ENCODE measurements at places on chromosomes 6 and 20.

DNA sequence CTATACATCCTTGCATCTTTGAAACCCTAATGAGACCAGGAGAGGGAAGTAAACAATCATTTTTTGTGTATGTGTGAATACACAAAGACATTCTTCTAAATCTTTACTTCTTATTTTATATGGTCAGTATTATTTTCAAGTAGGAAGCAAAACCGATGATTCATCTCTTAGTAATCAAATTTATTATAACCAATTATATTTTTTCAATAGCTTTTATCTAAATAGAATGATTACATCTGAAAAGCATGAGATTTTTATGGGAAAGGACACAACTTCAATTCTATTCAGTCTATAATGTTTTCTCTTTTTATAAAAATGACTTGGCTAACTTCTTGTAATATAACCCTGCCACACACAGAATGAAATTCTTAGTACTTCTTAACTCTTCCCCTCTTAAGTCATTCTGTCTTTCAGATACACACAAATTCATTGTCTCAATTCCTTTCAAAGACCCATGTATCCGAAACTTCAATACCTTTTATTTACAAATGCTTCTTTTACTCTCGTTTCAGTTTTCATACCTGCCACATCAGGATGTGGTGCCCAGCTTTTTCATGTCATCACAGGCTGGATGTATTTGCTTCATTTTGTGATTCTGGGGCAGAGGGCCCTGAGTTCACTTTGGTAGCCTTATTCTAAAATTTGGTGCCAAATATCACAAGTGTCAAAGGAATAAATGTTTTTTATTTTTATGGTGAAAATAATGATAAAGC is 227.0 kb downstream of the PHF3 start:
- no peak for DNase-seq

GRCh38 chr6:162538643-162539064 is 188.9 kb downstream of the PRKN start:
- peak; percentile 70 for DNase-seq

DNA sequence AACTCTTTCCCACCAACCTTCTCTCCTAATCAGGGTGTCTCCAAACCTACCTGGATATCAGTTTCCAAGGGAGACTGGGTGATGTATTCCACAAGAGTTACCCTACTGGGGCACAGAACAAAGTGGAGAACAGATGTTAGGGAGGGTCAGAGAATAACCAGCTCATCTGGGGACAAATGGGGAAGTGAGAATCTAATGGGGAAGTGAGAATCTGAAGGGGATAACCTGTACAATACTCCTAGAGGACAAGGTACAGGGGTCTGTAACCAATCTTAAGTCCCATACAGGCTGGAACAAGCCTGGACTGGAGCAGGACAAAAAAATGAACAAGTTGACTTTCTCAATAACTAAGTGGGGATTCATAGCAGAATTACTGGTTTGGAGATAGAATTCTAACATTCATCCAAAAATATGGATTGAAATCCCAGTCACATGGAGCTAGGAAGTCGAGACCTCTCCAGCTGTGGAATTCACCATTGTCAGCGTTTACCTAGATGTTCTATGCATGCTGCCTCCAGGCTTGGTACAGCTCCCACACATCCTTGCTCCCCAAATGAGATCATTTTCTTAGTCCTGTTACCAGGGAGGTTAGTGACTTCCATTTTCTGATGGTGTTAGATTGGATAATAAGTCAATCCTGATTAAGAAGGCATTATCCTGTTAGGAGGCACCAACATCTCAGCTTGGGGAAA is 214.8 kb upstream of the MOCS1 start:
- no peak for DNase-seq

DNA sequence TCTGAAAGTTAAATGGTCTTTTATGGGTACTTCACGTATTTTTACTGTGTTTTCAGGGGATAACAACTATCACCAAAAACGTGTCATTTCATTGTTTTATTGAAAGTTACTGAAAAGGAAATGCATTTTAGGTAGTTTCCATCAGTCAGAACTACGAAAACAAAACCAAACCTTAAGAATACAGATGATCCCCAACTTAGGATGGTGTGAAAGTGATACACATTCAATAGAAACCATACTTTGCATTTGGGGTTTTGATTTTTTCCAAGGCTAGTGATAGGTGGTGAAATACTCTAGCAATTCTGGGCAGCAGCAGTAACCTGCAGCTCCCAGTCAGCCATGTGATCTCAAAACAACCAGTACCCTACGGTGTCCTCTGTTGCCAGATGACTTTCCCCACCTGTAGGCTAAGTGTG is 25.9 kb upstream of the EFHC1 start:
- DNase-seq: no peak

- DNase-seq: no peak
Observed at GRCh38 chr6:102309700-102310099, 916.2 kb downstream of the GRIK2 start.

- DNase-seq: no peak
Observed at GRCh38 chr20:38067717-38068365, 34.3 kb downstream of the RPRD1B start.

GRCh38 chr20:14193443-14193842 is 144.0 kb downstream of the FLRT3 start:
- no peak for DNase-seq

DNA sequence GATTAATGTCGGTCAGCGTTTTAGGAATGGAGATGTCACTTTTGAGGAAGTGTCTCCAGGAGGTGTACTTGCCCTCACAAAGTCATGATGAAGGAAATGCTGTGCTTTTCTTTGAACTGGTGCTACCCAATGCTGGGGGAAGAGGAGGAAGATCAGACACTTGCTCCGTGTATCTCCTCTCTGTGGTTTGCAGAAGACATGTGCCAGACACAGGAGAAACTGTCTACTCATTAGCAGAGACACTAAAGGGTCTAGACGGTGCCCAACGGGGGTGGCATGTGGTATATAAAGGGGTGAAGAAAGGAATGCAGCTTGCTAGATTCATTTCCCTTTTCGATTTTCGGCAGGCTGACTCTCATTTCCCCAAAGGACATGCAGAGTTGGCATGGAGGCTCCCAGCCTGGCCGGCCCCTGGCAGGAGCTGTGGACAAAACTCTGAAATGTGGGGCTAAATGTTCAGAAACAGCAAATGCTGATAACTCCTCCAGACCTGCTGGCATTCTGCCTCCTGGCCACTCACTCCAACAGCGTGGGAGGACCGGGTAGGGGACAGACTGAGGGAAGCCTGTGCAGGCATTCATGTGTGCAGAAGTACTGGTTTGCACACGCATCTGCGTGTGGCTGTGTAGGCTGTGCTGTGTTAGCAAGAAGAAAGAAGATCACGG is 59.6 kb upstream of the QKI start:
- DNase-seq: no peak

DNA sequence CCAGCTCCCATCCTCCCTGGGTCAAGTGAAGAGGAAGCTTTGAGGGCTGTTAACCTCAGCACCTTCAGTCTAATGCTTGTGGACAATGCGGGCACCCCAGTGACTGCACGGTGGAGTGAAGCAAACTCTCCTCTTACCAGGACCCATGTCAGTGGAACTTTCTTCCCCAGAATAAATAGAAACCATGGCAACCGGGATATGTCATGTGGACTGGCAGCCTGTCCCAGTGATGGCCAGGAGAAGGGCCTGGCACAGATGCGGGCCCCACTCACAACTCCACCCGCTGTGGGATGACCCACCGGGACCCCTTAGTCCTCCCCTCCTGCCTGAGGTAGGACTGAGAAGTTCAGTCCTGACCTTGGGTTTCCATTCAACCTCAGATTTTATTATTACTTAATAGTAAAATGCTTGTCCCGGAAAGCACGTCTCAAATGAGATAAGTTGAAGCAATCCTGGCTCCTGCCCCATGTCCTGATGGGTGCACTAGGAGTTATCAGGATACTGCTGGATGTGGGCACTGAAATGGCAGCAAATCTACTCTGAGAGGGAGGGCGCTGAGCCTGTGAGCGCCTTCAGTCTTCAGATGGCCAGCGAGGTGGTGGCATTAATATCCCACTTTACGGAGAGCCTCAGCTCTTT is 23.5 kb downstream of the TOX2 start:
- no peak for DNase-seq

DNA sequence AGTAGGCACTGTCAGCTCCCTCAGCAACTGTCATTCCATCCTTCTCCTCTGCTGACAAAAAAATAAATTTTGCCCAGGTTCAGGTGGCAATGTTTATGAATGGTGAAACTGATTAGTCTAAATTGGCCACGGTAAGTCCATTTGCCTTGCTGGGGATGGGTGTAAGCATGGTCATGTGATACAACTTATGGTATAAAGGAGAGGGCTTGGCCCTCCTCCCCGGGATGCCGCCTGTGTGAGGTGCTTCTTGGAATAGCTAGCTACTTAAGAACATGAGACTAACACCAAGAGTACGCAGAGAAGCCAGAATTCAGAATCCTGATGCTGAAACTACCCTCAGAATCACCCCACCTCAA is 94.4 kb upstream of the MAP7 start:
- no peak for DNase-seq

GRCh38 chr6:129845696-129846095 is 15.4 kb downstream of the TMEM244 start:
- no peak for DNase-seq

DNA sequence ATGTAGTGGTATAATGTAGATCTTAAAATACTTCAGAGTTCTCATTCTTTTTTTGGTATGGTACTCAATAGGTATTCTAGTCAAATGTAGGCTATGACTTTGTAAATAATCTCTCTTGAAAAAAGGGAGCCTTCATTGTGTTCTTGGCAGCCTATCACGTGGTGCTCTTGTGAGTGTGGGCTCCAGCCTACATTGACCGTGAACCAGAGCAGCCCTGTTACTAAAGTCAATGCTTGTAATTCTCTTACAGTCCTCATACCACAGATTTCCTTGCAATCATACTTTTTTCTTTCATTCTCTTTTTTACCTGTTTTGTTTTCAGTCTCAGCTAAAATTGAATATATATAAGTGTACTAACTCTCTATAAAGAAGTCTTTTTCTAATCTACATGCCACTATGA is 31.1 kb downstream of the ARID1B start:
- DNase-seq: no peak

DNA sequence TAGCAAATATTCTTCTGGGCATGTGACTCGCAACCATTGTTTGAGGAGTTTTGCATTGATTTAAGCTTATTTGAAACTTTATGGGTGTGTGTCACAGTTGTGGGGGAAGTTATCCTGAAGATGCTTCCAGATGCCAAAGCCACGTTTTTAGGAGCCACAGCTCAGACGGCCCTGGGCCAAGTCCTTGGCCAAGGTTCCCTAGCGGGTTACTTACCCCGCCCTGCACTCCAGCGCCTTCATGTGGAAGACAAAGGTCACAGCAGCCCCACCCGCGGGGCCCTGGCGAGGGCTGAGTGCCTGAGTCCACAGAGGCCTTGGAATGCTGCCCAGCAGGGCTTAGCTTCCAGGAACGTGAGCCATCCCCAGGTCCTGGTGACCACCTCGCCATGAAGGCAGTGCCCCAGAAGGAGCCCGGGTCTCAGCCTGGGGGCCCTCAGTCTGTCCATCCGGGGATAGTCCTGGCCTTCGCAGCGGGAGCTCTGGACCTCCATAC is 308.3 kb downstream of the CDH4 start:
- DNase-seq: no peak

Data from esophagus muscularis mucosa (tissue), 4 donors.